ENCODE measurements at places on chromosomes 5 and 9.

- no peak for DNase-seq
Observed at GRCh38 chr5:76672242-76672641, 43.7 kb upstream of the F2R start.

- DNase-seq: no peak
Observed at GRCh38 chr9:80127920-80128319, 556.2 kb downstream of the TLE4 start.

DNA sequence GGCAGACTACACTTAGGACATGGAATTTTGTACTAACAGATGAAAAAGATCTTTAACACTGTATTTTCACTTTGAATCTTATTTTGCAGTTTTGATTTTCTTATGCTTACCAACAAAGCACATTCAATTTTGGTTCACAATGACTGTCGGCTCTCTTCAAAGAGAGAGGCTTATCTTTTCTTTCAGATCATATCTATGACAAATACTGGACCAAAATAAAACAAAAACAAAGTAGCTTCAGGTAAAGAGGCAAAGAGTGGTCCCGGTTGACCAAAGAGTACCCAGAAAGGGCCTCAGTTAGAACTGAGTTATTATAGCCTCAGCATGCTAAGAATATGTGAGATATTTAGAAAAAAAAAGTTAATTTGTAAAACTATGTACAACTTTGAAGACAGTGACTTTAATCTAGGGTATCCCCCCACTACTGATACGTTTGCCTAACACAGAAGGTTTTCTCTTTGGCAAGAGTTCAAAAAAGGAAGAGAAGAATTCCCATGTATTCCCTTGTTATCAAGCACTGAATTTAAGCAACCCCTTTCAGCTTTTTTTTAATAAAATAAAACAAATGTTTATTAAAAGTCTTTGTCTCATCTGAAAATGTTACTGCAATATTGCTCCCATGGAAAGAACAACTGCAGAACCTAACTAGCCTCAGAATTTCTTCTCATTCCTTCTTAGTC lies 50.5 kb downstream of the NR6A1 start:
- no peak for DNase-seq

GRCh38 chr9:115747731-115748130 lies 405.9 kb upstream of the PAPPA start:
- no peak for DNase-seq

- no peak for DNase-seq
Observed at GRCh38 chr9:91416096-91416712, 7.4 kb downstream of the NFIL3 start.

DNA sequence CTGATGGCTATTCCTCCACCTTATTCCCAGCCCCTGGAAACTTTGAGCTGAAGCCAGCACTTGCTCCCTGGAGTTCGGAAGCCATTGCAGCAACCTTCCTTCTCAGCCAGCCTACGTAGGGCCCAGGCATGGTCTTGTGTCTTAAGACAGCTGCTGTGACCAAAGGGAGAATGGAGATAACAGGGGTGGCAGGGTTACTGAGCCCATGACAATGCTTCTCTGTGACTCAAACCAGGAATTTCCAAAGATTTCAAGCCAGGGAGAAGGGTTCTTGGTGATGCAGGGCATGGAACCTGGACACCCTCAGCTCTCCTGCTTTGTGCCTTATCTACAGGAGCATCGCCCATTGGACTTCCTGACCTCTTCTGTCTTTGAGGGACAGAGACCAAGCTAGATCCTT lies 12.2 kb downstream of the SLC31A2 start:
- DNase-seq: no peak

- DNase-seq: no peak
Observed at GRCh38 chr9:115495052-115495635, 377.2 kb upstream of the TNC start.

DNA sequence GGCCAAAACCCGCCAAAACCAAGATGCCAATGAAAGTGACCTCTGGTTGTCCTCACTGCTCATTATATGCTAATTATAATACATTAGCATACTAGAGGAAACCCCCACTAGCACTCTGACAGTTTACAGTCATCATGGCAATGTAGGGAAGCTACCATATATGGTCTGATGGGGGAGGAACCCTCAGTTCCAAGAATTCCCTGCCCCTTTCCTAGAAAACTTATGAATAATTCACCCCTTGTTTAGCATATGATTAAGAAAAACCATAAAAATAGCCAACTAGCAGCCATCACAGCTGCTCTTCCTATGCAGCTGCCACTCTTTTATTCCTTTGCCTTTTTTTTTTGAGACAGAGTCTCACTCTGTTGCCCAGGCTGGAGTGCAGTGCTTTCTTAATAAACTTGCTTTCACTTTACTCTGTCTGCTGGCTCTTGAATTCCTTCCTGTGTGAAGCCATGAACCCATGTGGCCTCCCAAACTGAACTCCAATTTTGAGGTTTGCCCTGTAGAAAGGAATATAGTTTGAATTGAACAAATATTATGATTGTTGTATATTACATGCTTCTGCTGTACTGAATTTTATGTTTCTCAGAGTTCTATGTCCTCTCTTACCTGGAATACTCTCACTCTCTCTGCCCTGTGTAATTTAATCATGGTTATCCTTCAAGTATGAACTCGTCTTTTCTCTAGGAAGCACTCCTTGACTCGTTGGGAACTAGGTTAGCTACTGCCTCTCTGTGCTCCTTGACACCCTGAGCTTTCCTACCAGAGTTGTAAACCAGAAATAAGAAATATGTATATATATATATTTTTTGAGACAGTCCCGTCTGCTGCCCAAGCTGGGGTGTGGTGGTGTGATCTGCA lies 59.8 kb downstream of the KIAA1958 start:
- no peak for DNase-seq

Data from stimulated activated CD8-positive, alpha-beta memory T cell treated with anti-CD3 and anti-CD28 coated beads, Interleukin-15, amount 100 ng/mL, for 48 hours (primary cell).